ENCODE measurements at places on chromosomes 6 and 20. TPM values are rescaled to one million over a fixed set of nuclear protein-coding genes. Genes with fewer than 3 reads are reported as not detected.

DNA sequence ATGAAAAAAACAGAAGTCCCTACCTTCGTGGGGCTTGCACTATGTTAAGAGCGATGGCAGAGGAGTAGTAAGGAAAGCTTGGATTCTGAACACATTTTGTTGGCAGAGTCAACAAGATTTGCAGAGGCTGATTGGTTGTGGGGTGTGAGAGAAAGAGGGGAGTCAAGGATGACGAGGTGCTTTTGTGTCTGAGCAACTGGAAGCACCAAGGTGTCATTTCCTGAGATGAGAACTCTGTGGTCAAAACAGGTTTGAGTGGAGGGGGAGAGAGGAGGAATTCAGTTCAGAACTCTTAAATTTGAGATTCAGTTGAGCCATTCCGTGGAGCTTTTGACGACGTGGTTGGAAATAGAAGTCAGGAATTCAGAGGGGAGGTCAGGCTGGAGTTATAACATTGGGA lies 3.5 kb downstream of the OCSTAMP start:
- H3K27me3 ChIP-seq: no peaks in the 10 kb centered on the region
- H3K36me3 ChIP-seq: no peaks in the 10 kb centered on the region
- no peaks in the 10 kb centered on the region for H3K4me1 ChIP-seq
- no peak for DNase-seq

DNA sequence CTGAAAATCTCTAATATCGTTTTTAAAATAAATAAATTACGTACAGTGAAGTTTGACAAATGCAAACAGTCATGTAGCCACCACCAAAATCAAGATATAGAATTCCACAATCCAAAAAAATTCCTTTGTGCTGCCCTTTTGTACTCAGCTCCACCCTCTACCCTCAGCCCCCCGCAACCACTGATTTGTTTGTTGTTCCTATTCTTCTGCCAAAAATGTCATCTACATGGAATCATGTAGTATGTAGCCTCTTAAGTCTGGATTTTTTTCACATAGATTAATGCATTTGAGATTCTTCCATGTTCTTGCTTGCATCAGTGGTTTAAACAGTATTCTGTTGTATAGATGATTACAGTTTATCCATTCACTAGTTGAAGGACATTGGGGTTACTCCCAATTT lies 8.5 kb upstream of the REPS1 start:
- DNase-seq: no peak
- no peak overlapping the region for H3K27ac ChIP-seq
- no peak overlapping the region for H3K4me3 ChIP-seq
- H3K4me1 ChIP-seq: peaks cover 49% of the 10 kb centered on the region
- no peaks in the 10 kb centered on the region for H3K36me3 ChIP-seq

DNA sequence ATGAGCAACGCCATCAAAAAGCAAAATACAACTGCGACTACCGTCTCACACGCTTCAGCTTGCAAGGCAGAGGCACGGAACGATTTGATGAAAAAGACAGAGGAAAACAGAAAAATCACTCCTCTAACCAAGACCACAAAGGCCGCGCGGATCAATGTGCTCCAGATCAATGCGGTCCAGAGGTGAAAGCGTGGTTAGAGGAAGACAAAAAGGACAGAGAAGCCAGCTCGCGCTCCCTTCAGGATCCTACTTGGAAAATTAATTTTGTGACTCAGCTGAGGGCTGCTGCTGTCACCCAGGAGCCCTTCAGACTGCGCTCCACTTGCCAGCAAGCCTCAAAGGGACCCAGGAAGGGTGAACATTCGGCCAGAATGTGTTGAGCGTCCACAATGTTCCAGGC lies 140.2 kb upstream of the RPS6KA2 start:
- no peaks in the 10 kb centered on the region for H3K27me3 ChIP-seq
- H3K4me3 ChIP-seq: no peak overlapping the region

DNA sequence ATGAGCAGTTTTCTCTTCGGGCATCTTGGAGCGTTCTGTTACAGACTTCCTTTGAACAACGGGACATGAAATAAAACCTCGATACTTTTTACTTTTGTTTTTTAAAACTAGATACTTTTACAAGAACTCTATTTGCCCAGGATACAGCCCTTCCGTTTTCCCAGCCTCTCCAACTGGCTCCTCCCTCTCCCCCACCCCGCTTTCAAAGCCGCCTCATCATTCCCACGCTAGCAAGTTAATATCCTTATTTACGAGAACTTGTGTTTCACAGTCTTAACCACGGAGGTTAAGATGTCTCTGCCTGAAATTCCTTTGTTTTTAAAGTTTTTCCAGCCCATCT lies 241 bp upstream of the CFAP206 start:
- H3K27me3 ChIP-seq: no peaks in the 10 kb centered on the region
- H3K36me3 ChIP-seq: no peaks in the 10 kb centered on the region
- peak overlapping the region; percentile 99 for H3K4me3 ChIP-seq
- no peak for DNase-seq
- peak overlapping the region; percentile 79 for H3K27ac ChIP-seq
- H3K4me1 ChIP-seq: peaks cover 4% of the 10 kb centered on the region

- no peak for DNase-seq
- H3K4me1 ChIP-seq: no peaks in the 10 kb centered on the region
- H3K27ac ChIP-seq: no peak overlapping the region
- H3K27me3 ChIP-seq: no peaks in the 10 kb centered on the region
- H3K36me3 ChIP-seq: no peaks in the 10 kb centered on the region
- no peak overlapping the region for H3K4me3 ChIP-seq
Observed at GRCh38 chr6:112286500-112287144, 32.3 kb upstream of the LAMA4 start.

- H3K27me3 ChIP-seq: no peaks in the 10 kb centered on the region
- peak overlapping the region; percentile 17 for H3K27ac ChIP-seq
Observed at GRCh38 chr6:28980852-28981430, 24.2 kb downstream of the ZNF311 start.

GRCh38 chr6:160801418-160801817 lies 99.4 kb downstream of the PLG start:
- H3K4me3 ChIP-seq: no peak overlapping the region
- no peak overlapping the region for H3K27ac ChIP-seq
- H3K27me3 ChIP-seq: no peaks in the 10 kb centered on the region
- no peak for DNase-seq
- H3K4me1 ChIP-seq: no peaks in the 10 kb centered on the region

DNA sequence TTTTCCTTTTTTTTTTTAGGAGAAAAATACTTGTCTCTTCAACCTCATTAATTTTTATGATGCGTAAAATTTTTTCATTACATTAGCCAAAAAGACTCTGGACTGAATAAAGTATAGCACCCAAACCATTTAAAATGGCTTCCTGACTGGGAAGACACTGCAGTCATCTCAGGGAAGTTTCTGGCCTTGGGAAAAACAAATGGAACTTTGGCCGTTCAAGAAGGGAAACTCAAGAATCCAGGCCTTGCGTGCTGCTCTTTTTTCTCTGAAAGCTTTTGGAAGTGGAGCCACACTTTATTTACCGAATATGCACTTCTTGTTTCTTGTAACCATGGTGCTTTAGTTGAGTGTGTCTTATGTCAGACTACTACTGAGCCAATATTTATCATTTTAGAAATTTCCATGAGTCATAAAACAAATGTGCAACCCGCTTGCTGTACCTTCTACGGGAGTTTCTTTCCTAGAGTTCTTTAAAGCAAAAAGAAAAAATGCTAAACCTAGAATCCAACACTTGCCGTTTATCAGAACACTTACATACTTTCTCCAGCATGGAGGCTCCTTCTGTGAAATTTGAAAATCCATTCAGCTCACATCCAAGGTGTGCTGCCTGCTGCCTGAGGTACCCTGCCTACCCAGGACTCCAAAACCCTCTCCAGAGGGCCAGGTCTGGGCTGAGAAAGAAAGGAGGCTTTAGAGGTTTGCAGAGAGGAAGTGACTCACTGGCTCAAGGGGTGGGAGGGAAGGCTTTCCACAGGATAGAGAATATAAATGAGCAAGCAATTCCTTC lies 11.5 kb upstream of the DSTN start:
- H3K4me1 ChIP-seq: peaks cover 6% of the 10 kb centered on the region
- no peak overlapping the region for H3K4me3 ChIP-seq
- H3K36me3 ChIP-seq: no peaks in the 10 kb centered on the region
- H3K27ac ChIP-seq: peak overlapping the region; percentile 51

GRCh38 chr6:17511580-17511979 lies 88.5 kb upstream of the FAM8A1 start:
- no peaks in the 10 kb centered on the region for H3K4me1 ChIP-seq
- H3K36me3 ChIP-seq: no peaks in the 10 kb centered on the region
- DNase-seq: no peak
- H3K27me3 ChIP-seq: no peaks in the 10 kb centered on the region
- no peak overlapping the region for H3K4me3 ChIP-seq

DNA sequence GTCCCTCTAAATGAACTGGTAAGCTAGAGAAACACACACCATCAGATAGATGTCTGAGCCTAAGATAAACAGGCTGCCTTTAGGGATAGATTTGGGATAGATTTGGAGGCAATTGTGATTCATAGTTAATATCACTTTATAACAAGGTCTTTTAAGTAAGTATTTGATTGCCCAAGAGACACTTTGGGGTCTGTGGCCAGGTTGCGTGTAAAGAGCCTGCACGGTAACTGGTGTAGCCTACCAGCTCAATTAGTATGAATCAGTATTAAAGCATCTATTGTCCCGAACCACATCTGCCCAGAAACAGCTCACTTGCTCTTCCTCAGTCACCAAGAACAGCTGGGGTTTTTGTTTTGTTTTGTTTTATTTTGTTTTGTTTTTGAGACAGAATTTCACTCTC lies 193.3 kb downstream of the SASH1 start:
- no peaks in the 10 kb centered on the region for H3K27me3 ChIP-seq
- no peak for DNase-seq
- H3K4me3 ChIP-seq: no peak overlapping the region
- no peaks in the 10 kb centered on the region for H3K4me1 ChIP-seq
- peaks cover 33% of the 10 kb centered on the region for H3K36me3 ChIP-seq
- no peak overlapping the region for H3K27ac ChIP-seq

- no peaks in the 10 kb centered on the region for H3K36me3 ChIP-seq
- H3K27ac ChIP-seq: no peak overlapping the region
- no peak overlapping the region for H3K4me3 ChIP-seq
- H3K4me1 ChIP-seq: no peaks in the 10 kb centered on the region
- DNase-seq: no peak
- no peaks in the 10 kb centered on the region for H3K27me3 ChIP-seq
Observed at GRCh38 chr20:51036827-51037531, 14.1 kb upstream of the KCNG1 start.

- no peak for DNase-seq
- H3K27me3 ChIP-seq: no peaks in the 10 kb centered on the region
- no peak overlapping the region for H3K27ac ChIP-seq
- no peaks in the 10 kb centered on the region for H3K4me1 ChIP-seq
Observed at GRCh38 chr6:96116674-96117073, 100.9 kb downstream of the FUT9 start.

GRCh38 chr6:119517428-119517827 lies 167.9 kb upstream of the MAN1A1 start:
- no peaks in the 10 kb centered on the region for H3K27me3 ChIP-seq
- no peak overlapping the region for H3K27ac ChIP-seq

GRCh38 chr6:170403451-170403850 lies 96.9 kb downstream of the FAM120B start:
- H3K36me3 ChIP-seq: peaks cover 59% of the 10 kb centered on the region
- H3K27ac ChIP-seq: no peak overlapping the region
- no peaks in the 10 kb centered on the region for H3K4me1 ChIP-seq
- H3K4me3 ChIP-seq: no peak overlapping the region

- H3K4me1 ChIP-seq: no peaks in the 10 kb centered on the region
- DNase-seq: no peak
- no peaks in the 10 kb centered on the region for H3K36me3 ChIP-seq
Observed at GRCh38 chr6:116328528-116328903, 42.2 kb upstream of the DSE start.

GRCh38 chr6:143128681-143129015 lies 68.0 kb downstream of the AIG1 start:
- H3K27ac ChIP-seq: no peak overlapping the region
- H3K4me3 ChIP-seq: no peak overlapping the region
- DNase-seq: no peak
- H3K27me3 ChIP-seq: no peaks in the 10 kb centered on the region
- H3K4me1 ChIP-seq: peaks cover 2% of the 10 kb centered on the region

GRCh38 chr6:73631849-73632248 lies 21.9 kb downstream of the SLC17A5 start:
- no peak overlapping the region for H3K27ac ChIP-seq
- peaks cover 5% of the 10 kb centered on the region for H3K36me3 ChIP-seq
- H3K27me3 ChIP-seq: no peaks in the 10 kb centered on the region
- no peaks in the 10 kb centered on the region for H3K4me1 ChIP-seq

DNA sequence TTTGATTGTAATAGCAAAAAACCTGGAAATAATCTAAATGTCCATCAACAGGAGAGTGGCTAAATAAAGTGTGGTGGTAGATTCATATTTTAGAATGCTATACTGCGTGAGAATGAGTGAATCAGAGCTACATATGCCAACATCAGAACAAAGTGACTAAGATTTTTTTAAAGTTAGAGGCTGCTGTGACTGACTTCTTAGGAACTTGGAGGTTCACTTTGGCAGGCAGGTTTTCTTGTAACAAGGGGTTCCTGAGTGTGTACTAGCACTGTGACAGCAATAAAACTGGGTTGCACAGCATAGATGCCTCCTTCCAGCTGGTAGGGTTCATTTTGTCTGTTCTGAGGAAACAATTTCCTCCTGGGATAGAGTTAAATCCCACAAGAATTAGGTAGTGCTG lies 75.3 kb upstream of the ENPP5 start:
- H3K27me3 ChIP-seq: no peaks in the 10 kb centered on the region
- no peak for DNase-seq
- H3K4me1 ChIP-seq: no peaks in the 10 kb centered on the region
- H3K27ac ChIP-seq: no peak overlapping the region
- no peaks in the 10 kb centered on the region for H3K36me3 ChIP-seq

DNA sequence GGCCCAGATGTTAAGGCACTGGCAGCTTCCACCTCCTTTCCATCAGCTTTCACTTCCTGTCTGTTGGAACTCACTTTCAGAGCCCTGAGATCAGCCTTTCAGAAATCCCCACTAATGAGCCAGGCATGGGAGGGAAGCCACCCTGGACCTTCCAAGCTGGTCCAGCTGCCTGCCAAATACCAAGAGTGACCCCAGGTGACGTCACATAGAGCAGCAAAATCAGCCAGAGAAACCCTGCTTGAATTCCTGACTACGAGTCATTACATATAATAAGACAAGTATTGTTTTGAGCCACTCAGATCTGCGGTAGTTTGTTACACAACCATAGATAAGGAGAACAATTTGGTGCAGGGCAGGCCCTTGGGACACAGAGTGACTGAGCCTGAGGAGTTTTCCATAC lies 556.0 kb upstream of the JAG1 start:
- DNase-seq: no peak
- no peaks in the 10 kb centered on the region for H3K4me1 ChIP-seq
- no peak overlapping the region for H3K4me3 ChIP-seq
- no peaks in the 10 kb centered on the region for H3K36me3 ChIP-seq
- H3K27ac ChIP-seq: no peak overlapping the region

- H3K36me3 ChIP-seq: no peaks in the 10 kb centered on the region
- H3K4me1 ChIP-seq: no peaks in the 10 kb centered on the region
- no peak for DNase-seq
- H3K4me3 ChIP-seq: no peak overlapping the region
- H3K27me3 ChIP-seq: no peaks in the 10 kb centered on the region
Observed at GRCh38 chr6:19755181-19755580, 82.0 kb upstream of the ID4 start.

Gene MEI4
- total RNA-seq: 0.42 TPM

Gene ARHGAP40
- total RNA-seq: not detected

Gene ENPP4
- total RNA-seq: 12.6 TPM

Gene HLA-DMB
- 8.1 TPM for total RNA-seq

Gene OVOL2
- total RNA-seq: not detected

Gene TMEM74B
- 3.4 TPM for total RNA-seq

Gene CLIC5
- total RNA-seq: 0.05 TPM

Gene MCM8
- total RNA-seq: 2.1 TPM

Gene ARMH2
- not detected for total RNA-seq

Gene MYB
- total RNA-seq: 19.8 TPM

Gene SNX21
- total RNA-seq: 4.5 TPM

Gene GABRR1
- total RNA-seq: not detected

Gene CDSN
- total RNA-seq: not detected

Gene ZNF391
- total RNA-seq: 0.37 TPM

Gene FAM135A
- total RNA-seq: 15.6 TPM

Gene AVP
- not detected for total RNA-seq
